ENCODE measurements at places on chromosomes 13 and 19.

DNA sequence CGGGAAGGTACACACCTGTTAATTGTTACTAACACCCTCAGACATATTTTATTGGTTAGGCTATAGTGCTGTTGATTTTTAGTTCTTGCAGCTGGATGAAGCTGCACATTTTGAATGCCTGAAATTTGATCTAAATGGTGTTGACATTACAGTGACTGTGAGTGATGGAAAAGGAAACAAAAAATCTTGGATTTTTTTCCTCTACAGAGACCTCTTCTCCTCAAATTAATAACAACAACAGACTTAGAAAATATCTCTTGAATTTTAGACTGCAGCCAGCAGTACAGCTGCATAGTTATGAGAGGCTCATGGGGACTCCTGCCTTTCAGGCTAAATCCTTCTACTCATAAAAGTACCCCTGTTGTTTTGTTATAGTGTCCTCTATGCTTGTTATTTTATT lies 500.5 kb upstream of the SPRY2 start:
- DNase-seq, result no peak

GRCh38 chr19:57708641-57709361 lies at the start of gene ZNF154:
ZNF154 (minus strand) TSS chr19:57709204; CDS start chr19:57708971, 233 bp downstream.
- peak; percentile 91 for DNase-seq

DNA sequence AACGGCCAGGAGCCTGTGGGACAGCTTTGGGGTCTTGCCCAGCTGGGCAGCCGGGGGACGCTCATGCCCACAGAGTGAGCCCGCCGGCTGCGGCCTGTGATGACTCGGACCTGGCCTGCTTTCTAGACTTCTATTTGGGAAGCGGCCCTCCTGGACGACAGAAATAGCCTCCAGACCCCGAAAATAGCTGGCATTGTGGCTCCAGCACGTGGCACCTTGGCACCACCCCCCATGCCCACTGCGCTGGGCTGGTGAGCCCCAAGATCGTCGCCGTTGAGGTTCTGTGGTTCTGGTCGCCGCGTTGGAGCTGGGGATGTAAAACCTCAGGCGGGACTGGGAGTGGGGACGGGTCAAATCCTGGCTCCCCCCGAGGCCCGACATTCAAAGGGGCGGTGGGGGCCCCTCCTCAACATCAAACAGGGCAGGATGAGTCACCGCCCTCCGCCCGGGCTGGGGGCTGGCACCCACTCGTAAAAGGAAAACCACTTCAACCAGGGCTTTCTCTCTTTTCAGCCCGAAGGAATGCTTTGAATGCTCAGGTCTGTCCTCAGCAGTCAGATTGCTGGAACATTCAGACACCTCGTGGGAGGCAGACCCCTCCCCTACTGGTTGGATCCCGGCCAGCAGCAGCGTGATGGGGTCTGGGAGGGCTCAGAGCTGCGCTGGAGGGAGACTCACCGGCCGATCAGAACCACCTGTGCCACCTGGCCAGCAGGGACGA lies 42.1 kb downstream of the GADD45B start:
- DNase-seq, result no peak

DNA sequence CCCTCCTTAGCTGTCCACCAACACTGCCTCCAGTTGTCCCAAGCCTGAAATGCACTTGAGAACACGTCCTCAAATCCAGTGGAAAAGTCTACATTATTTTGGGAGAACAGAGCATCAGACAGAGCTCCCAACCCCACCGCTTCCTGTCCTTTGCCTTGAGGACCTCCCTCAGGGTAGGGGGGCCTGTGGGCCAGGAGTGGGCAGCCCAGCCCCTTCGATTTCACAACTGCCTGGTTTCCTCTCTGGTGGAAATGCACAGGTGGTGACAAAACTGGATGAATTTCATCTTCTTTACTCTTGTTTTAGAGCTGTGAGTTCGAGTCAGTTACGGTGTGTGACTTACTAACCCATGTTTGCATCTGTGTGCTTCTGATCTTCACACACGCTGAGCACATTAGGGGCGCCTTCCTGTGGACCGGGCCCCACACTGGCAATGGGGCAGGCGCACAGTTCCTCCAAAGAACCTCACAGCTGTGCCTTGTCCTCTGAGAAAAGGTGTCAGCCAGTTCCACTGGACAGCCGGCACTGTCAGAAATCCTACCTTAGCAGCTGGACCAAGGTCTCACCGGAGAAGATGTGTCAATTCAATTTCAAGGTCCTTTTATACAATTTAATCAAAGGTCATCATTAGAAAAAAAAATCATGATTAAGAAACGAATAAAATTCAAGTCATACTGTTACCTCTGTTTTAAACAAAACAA lies 80.2 kb downstream of the IRS2 start:
- no peak for DNase-seq

DNA sequence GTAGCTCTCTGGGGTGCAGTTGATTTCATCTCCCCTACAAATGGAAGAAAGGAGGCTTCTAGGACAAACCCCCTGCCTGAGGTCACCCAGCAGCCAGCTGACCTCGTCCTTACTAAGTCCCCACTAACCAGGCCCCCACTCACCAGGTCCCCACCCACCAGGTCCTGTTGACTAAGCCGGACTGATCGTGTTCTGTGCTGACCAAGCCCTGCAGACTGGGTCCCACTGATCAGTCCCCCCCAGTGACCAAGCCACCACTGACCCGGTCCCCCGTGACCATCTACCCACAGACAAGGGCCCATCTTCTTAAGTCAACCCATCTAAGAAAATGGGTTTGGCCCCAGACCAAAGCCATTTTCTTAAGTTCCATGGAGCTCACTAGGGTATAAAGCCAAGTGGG lies 36.8 kb upstream of the TPM4 start:
- no peak for DNase-seq

DNA sequence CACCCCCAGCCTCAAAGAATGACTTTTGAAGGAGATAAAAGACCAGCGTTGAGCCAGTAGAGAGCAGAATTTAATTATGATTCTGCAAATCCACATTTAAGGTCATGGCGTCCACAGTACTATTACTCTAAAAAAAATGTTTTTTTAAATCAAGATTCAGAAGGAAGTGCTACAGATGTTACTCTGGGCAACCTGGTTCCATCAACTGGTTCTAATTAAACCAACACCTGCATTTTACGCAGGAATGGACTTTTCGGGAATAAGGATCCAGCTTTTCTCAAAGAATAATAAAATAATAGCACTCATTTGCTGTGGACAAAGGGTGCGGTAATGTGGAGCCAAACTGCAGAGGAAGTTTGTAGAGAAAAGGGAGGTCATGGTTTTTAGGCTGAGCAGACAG lies 62.9 kb upstream of the IPO5 start:
- no peak for DNase-seq

DNA sequence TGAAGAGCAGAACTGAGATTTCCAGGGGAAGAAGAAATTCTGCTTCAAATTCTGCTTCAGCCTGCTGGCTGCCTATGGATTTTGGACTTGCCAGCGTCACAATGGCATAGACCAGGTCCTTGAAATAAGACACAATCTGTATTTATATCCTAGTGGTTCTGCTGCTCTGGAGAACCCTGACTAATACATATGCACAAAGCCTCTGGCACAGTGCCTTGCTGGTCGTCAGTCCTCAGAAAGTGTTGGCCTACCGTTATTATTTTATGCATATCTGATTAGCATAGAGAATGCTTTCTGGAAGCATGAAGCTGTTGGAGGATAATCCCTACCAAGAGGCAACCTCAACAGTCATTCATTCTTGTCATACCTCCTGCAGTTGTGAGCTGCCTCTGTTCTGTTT lies 213.7 kb downstream of the B3GLCT start:
- no peak for DNase-seq

DNA sequence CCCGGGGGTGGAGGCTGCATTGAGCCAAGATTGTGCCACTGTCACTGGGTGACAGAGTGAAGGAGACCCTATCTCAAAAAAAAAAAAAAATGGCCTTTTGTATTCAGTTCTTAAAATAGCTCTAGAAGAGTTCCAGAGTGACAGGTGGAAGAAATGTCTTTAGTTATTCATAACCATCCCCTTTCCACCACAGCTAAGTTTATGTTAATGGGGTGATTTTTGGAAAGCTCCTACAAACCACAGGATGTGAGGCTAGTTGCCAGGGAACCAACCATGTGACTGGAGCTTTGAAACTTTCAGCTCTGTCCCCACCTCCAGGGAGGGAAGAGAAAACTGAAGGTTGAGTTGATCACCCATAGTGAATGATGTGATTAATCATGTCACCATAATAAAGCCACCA lies 6.9 kb downstream of the ZNF490 start:
- no peak for DNase-seq

- peak; percentile 70 for DNase-seq
These were observed 26.9 kb downstream of the SIPA1L3 start for GRCh38 chr19:37933937-37934358.

Data from retina (tissue), 1 donor.